CD4-positive, alpha-beta T cell treated with Interleukin-1 beta for 1 hour (primary cell): ENCODE measurements at places on chromosomes 16 and 17.

DNA sequence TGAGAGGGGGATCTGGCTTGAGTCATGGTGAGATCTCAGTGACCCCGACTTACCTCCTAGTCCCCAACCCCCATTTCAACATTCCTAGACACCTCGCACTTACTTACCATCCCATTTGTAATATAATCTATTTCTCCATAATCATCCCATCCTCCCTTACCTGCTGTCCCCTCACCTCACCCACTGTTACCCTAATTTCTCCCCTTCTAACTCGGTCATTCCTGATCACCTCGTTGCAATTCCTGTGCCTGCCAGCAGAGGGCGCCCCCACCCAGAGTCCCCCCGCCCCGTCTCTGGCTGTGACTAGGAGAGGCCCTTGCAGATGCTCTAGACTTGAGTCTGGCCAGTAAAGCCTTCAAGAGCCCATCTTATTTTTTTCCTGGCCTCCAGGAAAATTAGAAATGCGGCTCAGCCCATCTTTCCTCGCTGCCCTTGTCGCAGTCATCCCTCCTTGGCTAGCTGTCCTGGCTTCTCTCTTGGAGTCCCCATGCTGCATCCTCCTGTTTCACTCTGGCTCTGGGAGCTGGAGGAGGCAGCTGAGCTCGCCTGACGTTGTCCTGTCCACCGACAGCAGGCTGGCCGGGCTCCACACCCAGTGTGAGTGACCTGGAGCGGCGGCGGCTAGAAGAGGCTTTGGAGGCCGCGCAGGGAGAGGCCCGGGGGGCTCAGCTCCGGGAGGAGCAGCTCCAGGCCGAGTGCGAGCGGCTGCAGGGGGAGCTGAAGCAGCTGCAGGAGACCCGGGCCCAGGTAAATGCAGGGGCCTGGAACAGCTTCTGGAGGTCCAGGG is 5.0 kb downstream of the TBKBP1 start:
- peak; percentile 82 for DNase-seq

GRCh38 chr16:66260522-66261254 is 105.8 kb upstream of the CDH5 start:
- DNase-seq: no peak

DNA sequence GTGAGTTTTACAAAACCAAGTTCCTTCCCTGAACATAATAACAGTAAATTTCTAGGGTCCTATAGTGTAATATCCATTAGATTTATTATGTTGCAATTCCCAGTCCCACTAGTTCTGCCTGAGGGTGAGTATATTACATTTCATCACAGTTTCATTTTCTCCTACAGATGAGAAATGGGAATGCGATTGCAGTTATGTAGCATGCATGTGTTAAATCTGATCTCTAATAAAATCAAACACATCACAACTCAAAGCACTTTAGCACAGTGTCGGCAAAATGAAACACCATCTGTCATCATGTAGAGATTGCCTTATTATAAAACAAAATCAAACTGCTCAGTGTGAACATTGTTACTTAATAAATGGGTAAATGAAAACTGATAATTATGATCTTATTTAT is 180.5 kb upstream of the TOX3 start:
- no peak for DNase-seq

- no peak for DNase-seq
These were observed 14.4 kb downstream of the TTC19 start for GRCh38 chr17:16013943-16014407.
